ENCODE measurements at places on chromosomes 5 and 9. TPM values are rescaled to one million over a fixed set of nuclear protein-coding genes. Genes with fewer than 3 reads are reported as not detected.
A peak's percentile ranks its signal among the peaks of the same experiment; 100 is the strongest.

DNA sequence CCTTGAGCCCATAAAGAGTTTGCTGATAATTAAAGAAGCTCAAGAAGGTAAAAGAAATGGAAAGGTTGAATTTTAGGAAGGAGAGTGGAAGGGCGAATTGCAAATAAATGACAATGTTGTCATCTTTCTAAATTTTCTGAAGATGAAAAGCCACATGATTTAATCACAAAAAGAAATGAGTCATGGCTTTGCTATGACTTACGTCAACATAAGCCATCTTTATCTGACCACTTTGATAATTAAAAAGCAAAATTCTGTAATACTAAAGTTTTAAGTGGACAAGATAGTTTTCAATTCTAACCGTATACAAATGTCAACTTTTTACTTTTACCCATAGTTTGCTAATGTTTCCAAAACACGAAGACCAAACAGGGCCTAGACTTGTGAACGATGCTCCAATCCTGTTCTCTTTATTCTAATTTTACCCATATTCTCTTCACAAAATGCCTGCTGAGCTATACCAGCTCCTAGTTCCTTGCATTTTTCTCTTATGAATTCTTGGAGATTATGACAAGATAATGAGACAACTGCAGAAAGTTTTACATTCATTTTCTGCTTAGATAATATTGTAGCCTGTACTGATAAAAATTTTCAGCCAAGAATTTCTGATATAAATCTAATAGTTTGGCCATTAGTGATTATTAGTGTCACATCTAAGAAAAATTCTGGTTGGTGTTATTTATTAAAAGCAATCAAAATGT, 21.8 kb upstream of the PRUNE2 start:
- no peak for DNase-seq

DNA sequence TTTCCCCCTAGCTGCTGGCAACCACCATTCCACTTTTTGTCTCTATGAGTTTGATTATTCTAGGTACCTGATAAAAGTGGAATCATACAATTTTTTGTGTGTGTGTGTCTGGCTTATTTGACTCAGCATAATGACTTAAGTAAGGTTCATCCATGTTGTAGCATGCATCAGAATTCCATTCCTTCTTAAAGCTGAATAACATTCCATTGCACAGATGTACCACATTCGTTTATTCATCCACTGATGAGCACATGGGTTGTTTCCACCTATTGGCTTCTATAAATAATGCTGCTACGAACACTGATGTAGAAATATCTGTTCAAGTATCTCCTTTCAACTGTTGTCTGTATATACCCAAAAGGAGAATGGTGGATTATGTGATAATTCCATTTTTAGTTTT, 33.7 kb downstream of the AP3B1 start:
- no peak for DNase-seq

- no peak for DNase-seq
Observed at GRCh38 chr5:158925314-158925713, 174.4 kb downstream of the EBF1 start.

DNA sequence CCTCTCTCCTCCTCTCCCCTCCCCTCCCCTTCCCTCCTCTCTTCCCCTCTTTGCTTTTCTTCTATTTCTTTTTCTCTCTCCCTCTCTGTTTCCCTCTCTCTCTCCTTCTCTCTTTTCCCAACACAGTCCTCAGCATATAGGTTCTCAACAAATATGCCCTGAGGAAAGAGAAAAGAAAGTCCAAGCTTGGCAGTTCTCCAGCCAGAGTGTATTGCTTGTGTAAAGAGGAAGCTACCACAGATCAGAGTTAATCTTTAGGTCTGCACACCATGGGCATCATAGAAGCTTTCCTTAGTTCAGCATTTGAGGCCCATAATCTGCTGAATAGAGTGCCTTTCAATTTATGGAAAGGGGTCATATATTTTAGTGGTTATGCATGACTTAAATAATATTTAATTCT, 382.8 kb upstream of the WWC1 start:
- DNase-seq: no peak

DNA sequence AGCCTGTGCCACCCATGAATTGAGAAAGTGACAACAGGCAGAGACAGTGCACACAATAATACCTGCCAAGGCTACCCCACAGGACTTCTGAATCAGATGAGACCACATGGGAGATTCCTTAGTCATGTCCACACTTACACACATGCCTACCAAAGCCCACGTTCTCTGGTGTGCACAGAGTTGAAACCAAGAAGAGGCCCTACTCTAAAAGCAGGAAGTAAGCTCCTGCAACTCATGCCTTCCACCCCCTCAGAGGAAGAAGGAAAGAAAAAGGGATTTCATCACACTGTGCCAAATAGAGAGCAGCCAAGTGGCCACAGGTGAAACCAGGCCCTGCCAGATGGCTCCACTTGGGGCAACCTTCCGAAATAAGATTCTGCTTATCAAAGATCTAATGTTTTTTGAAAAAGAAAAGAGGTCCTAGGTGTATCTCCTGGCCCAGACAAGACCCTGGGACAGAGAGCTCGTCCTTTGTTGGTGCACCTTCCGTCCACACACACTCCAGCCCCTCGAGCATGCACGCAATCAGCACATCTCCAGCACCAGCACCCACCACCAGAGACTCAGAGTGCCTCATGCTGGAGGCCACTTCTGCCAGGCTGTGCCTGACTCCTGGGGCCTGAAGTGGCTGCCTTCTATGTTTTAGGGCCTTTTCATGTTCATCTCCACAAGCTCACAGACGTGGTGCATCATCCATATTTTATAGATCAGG, 114.6 kb upstream of the SPOCK1 start:
- DNase-seq: no peak

DNA sequence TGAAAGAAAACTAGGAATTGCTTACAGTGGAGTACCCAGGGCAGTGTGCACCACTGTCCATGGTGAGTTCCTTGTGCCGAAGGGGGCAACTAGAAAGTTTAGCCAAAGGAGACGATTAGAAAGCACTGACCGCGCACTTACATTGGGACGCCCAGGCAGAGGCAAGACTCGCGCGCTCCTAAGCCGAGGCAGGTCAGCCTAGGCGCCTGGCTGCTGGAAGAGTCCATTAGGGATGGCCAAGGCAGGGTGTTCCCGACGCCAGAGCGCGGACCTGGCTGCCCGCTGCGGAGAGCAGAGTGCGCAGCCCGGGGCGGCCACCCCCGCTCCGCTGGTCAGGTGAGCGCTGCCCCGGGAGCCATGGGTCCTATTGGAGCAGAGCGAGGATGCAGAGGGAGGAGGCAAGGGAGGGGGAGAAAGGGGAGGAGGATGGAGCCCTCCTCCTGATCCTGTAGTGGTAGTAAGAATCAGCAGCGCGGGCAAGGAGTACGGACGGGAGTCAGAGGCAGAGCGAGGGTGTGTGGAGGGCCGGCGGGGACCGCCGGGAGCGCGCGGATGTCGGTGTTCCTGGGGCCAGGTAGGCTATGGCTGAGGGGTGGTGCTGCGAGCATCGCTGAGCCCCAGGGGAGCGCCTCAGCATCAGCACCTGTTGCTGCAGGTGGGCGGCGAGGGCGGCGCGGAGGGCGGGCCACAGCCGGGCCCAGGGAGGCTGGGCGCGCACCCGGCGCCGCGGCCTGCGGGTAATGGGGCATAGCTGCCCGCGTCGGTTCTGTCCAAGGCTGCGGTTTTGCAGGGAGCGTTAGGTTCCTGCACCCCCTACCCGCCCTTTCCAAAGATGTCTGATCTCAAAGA, at the start of gene ADGRV1:
Gene ADGRV1, plus strand, starts transcription at position 454 of the 849 bp plus-strand sequence. Its CDS starts 99 bp downstream, at position 553.
- peak; percentile 55 for DNase-seq

GRCh38 chr9:6194934-6195333, 20.7 kb upstream of the IL33 start:
- DNase-seq: no peak

DNA sequence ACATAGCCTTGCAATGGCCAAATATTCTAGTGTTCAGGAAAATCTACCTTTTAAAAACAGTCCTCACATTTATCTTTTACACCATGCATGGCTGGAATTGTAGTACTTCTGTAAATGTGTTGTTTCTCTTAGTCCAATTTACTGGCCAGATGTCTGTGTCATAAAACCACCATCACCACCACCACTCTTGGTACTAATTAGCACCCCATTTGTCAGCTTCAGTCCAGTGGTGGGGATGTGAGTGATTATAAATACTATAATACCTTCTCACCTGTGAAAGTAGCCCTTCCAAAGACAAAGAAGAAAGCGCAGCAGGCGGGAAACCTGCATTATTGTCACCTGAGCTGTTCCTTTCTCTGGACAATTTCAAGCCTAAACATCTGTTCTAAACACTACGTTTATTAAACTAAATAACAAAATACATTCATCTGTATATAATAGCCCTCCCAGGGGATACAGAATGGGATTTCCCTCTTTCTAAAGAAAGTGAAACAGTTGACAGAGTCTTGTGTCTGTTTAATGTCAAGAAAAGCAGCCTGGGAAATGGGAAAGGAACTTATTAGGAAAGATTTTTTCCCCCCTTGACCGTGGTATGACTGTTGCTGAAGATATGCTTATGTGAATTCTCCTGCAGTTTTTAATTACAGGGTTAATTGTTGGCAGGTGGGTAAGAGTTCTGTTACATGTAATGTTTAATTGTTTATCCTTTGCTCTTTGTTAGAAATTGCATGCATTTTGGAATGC, 144.5 kb upstream of the NUDT12 start:
- no peak for DNase-seq

- DNase-seq: no peak
Observed at GRCh38 chr9:131387394-131387793, 6.5 kb upstream of the PRRC2B start.

DNA sequence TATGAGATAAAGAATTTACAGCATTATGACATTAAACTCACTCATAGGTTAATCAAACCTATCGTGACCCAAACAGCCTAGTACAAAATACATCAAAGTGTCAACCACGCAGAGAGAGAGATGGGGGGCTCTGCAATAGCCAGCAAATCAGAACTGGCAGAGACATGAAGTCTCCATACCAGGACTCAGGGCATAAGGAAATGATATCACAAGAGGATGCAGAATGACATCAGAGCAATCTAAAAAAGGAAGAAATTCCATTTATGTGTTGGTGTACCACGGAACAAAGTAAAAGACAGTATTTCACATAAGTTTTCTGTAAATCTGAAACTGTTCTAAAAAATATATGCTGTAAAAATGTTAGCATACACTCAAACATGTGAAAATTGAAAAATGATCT, 24.6 kb downstream of the BICD2 start:
- DNase-seq: no peak

DNA sequence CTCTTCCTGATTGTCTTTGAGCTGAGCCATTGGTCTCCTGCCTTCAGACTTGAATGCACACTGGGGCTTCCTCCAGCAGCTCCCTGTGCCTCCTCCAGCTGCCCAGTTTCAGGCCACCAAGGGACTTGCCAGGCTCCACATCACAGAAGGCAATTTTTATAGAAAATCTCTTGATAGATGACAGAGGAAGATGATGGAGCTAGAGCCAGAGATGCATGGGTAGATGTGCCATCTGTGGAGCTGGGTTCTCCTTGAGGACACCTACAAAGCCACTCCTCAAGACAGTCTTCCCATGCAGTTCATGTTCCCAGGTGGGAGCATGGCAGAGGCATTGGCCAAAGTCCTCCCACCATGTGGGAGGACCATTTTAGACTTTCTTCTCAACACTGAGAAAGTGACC, 239.6 kb upstream of the IRX1 start:
- DNase-seq: no peak

DNA sequence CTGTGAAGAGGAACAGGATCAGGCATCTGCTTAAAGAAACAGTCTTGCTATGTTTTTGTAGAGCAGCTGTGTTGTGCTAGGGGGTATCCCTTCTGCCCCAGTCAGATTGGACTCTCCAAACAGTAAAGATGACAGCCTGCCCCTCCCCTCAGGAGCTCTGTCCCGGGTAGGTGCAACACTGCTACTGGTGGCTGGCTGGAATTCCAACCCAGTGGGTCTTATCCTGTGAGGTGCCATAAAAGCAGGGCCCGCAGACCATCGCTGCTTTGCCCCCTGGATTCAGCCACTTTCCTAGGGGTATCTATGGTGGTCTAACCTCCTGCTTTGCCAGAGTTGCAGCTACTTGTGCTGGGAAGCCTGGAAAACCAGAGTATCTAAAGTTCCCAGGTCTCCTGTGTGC, 114.6 kb upstream of the PPP1R2B start:
- no peak for DNase-seq

GRCh38 chr5:113150821-113151220, 174.2 kb downstream of the DCP2 start:
- no peak for DNase-seq

- DNase-seq: no peak
Observed at GRCh38 chr9:109027176-109027575, 13.9 kb upstream of the CTNNAL1 start.

DNA sequence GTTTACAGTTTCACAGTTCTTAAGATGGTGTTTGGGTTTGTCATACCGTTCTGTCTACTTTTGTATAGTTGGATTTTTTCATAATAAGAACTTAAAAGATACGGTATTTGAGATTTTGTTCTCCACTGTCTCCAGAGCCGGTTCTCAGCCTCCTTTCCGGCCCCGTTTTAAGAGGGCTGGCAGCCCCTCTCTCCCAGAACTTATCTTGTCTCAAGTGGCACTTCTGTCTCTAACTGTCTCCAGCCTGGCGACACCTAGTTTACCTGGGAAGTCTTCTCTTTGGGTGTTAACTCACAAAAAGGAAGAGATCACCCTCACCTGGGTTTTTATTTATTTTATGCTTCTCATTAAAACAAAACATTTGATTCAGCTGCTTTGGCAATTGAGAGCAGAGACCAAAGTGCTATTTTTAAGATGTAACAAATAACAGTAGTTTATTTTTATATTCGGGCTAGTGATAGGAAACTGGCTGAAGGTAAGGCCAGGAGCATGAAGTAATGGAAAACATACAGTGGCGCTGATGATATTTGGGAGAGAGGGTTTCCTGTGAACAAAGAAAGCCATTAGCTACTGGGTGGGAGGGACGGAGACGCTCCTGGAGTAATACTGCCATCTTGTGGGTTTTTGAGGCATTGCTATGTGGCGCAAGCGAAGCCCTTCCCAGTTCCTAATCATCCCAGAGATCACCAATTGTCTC, 48.3 kb downstream of the ACER2 start:
- peak; percentile 61 for DNase-seq

DNA sequence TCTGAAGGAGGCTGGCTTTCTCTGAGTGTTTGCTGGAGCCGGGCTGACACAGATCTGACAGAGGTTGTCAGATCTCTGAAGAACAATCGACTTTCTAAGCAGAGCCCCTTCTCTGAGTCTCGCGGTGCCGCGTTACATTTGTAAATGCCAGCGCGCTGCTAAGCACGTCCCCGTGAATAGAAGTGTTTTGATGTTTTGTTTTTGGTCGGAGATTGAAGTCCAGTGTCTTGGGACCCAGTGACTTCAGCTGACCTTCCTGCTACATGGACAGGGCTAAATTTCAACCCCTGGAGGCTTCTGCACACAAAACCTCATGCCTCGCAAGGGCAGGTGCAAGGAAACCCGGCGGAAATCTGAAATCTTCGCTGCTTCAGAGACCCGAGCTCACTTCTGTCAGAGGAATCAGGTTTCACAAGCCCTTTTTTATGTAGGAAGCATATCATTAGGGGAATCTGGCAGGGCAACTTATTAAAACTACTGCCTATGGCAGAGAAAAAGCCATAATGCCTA, 27.2 kb downstream of the NEUROG1 start:
- no peak for DNase-seq

- DNase-seq: no peak
Observed at GRCh38 chr5:173231996-173232498, 3.0 kb downstream of the NKX2-5 start.

GRCh38 chr9:114799441-114799840, 6.4 kb downstream of the TNFSF15 start:
- no peak for DNase-seq

The FBXO4 gene
- total RNA-seq: 4.3 TPM

The PKD2L2 gene
- 4.5 TPM for total RNA-seq

All from psoas muscle (tissue), 8 donors.